ENCODE measurements at places on chromosomes 5 and 9.
A peak's percentile ranks its signal among the peaks of the same experiment; 100 is the strongest.

GRCh38 chr9:113635586-113635985 lies 172.1 kb downstream of the RGS3 start:
- DNase-seq: no peak

DNA sequence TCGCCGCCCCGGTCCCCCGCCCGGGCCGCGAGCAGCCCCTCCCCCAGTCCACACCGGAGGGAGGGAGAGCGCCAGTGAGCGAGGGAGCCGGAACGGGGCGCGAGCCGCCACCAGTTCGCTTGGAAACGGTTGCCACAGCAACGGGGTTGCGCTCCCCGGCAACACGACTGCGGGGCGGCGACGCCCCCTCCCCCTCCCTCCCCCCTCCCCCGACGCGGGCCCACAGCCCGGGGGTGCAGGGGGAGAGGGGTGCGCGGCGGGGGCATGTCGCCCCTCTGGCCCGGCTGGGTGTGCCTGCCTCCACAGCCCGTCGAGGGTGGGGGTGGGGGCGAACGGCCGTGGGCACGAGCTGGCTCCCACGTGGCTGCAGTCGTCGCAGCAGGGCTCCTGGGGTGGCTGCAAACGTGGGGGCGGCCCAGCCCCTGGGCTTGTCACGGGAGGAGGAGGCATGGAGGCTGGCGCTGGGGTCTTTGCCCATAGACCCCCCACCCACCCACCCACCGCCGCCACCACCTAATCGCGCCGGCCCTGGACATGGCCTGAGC lies 524 bp downstream of the PRR7 start:
- DNase-seq: peak; percentile 79

- DNase-seq: no peak
These were observed 37.9 kb upstream of the LHX2 start for GRCh38 chr9:123973590-123974223.

GRCh38 chr5:131416729-131417128 lies 152.9 kb downstream of the CDC42SE2 start:
- no peak for DNase-seq

GRCh38 chr9:114269023-114269422 lies 53.9 kb upstream of the ORM1 start:
- DNase-seq: no peak
